ENCODE measurements at places on chromosomes 11 and 22.

GRCh38 chr22:45863981-45864751, 112.8 kb downstream of the WNT7B start:
- peak; percentile 32 for DNase-seq

- DNase-seq = no peak
Measured at GRCh38 chr22:44407171-44407986, 90.7 kb downstream of the RTL6 start.

DNA sequence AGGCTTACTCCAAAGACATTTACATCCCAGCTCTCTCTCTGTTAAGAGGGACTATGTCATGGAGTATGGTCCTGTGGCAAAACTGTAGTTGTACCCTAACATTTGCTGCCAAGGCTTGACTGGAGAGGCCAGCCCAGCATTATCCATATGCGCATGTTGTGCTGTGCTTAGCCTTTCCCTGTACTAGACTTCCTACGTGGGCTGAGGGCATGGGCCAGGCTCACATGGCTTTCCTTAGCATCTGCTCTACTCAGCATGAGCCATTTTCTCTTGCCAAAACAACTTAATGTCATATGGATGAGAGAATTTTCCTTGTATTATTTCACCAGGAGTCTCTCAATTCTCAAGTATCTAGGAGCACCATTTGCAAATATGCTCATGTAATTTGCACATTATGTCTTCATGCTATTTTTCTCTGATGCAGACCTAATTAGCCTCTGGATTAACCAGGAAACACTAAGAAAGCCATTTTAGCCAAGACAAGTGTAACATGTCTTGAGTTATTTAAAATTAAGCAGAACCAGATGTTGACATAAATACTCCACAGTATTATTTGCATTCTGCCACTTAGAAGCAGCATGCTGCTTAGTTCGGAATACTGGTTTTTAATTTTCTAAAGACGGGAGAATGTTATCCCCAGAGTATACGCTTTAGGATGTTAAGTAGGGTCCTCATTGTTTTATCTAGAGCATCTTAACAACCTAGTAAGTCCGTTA, 71.7 kb upstream of the FAR1 start:
- no peak for DNase-seq

DNA sequence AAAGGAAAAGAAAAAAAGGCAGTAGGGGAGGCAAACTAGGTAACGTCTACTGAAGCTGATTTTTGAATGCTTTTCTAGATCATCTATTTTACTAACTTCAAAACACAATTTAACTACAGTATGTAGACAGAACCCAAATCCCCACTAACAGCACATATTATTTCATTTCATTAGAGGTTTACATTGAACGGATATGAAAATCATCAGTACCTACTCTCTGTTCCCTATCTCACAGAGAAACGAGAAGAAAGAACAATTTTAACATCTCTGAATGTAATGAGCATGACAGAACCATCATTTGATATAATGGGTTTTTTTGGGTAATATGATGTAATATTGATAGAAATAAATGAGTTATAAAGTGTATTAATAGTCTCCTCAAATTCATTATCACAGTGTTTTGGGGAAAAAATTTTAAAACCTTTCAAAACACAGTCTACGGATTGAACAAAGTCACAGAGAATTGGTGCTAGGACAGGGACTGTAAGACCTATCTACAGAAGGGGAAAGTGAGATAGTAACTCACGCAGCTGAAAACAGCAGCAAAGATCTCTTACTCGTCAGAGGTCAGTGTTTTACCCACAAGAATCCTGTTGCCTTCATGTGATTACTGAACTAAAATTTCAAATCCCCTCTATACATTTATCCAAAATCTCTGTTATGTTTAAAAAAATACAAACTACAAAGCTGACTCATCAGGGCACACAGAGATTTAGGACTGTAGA, 77.3 kb downstream of the ZBTB44 start:
- no peak for DNase-seq

- no peak for DNase-seq
Measured at GRCh38 chr22:50074056-50074455, 11.2 kb downstream of the MLC1 start.

DNA sequence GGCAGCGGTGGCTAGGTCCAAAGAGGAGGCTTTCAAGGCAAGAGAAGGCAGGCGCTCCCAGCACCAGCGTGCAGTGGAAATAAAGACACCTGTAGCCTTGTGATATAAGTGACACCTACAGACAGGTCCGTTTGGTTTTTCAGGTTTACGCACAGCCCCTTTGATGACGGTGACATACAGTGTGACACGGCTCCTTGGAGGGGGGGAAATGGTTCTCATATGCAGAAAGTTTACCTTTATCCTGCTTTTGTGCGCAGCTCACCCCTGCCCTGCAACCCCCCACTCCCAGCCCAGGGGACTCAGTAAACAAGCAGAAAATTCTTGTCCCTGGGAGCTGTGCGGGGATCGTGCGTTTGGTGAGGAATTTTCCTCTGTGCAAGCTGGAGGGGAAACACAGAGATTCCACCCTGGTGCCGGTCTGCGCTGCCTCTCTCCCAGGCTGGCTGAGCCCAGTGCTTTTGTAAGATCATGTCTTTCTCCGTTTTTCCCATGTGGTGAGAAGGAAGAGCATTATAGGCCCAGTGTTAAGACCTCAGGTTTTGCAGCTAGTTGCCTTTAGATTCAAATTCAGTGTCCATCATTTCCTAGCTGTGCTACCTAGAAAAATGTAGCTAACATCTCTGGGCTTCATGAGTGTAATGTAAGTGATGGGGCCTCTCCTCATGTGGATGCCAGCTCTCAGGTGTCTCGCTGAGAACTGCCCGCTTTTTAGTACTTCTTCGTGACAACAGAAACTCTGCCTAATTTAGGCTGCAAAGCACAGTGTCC, at the start of gene ELF5:
TSS of gene ELF5 (minus strand) at position 113 of the 768 bp plus-strand sequence. CDS start 8,045 bp downstream, outside the sequence.
- no peak for DNase-seq

Measured in stimulated activated CD8-positive, alpha-beta memory T cell treated with anti-CD3 and anti-CD28 coated beads, Interleukin-7, amount 100 ng/mL, for 1 hour (primary cell).